ENCODE measurements at places on chromosomes 11 and 22.

- DNase-seq: no peak
Observed at GRCh38 chr11:121318848-121319834, 26.6 kb downstream of the SC5D start.

DNA sequence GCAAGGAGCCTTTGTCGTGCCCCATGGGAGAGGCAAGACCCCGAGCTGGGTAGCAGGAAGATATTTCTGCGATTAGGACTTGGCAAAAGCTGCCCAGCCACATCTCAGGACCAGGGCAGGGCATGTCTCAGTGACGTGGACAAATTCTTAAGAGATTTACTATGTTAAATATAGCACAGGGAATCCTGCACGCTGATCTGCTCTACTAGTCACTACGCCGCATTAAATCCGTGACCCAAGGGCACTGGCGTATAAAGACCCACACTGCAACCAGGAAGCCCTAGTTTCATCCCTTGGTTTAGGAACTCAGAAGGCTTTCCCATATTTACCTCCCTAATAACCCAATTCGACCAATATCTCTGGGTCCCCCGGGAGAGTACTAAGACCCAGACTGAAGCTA is 35.1 kb downstream of the AP1B1 start:
- no peak for DNase-seq

- peak; percentile 68 for DNase-seq
Observed at GRCh38 chr22:41780746-41781505, 19.6 kb upstream of the CCDC134 start.

DNA sequence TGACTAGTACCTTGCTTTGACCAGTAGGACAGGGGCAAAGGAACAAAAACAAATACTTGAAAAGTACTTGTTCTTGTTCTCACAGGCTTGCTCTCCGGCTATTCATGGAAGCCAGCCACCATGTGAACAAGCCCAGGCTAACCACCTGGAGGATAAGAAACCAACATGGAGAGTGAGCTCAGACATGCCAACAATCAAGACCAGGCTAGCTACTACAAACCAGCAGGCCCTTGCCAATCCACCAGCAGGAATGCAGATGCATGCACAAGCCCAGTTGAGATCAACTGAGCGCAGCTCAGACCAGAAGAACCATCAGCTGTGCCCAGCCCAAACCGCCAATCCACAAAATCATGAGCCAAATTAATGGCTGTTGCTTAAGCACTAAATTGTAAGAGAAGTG is 180.1 kb upstream of the ISX start:
- DNase-seq: no peak

DNA sequence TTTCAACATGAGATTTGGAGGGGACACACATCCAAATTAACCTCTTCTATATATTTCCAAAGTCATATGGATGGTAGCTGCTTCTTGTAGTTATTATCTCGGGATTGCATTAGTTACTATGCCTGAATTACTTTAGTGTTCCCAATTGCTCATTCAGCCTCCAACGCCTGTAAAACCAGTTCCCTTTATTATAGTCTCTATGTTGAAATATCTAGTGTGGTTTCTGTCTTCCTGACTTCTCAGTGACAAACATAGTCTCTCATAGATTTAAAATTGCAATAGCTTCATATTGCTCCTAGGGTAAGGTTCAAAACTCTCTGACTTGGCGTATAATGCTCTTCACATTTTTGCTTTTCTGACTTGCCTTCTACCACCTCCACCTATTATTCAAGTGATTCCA is 366.4 kb downstream of the CASP12 start:
- no peak for DNase-seq

DNA sequence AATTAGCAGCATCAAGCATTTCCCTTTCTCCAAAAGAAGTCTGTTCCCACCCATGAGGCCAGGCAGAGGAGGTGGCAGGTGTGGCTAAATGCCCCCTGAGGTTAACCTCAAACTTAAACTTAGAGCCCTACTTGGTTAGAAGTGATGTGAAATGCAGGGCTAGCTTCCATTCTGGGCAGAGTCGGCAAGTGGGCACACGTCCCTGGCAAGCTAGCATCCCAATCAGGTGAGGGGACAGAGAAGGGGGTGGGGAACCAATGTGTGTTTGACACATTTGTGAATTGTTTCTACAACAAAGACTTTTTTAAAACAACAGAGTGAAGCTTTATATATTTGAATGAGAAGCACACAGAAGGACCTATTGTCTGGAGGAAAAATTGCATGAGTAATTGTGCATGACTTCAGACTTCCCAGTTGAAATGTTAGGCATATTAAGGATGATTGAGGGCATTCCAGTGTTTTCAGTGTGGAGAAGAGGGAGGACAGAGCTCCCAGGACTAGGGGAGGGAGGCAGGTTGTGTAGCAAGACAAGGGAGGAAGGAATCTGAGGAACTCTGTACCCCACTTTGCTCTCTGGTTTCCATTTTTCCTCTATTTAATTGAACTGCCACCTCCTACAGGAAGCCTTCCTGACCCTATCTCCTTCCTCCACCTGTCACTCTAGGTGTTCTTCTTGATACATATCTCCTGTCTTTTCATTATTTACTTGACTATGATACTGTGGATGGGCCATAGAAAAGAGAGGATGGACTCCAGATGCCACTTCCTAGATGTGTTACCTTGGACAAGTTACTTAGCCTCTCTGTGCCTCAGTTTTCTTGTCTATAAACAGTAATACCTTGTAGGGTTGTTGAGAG is 83.3 kb upstream of the PICALM start:
- DNase-seq: no peak

DNA sequence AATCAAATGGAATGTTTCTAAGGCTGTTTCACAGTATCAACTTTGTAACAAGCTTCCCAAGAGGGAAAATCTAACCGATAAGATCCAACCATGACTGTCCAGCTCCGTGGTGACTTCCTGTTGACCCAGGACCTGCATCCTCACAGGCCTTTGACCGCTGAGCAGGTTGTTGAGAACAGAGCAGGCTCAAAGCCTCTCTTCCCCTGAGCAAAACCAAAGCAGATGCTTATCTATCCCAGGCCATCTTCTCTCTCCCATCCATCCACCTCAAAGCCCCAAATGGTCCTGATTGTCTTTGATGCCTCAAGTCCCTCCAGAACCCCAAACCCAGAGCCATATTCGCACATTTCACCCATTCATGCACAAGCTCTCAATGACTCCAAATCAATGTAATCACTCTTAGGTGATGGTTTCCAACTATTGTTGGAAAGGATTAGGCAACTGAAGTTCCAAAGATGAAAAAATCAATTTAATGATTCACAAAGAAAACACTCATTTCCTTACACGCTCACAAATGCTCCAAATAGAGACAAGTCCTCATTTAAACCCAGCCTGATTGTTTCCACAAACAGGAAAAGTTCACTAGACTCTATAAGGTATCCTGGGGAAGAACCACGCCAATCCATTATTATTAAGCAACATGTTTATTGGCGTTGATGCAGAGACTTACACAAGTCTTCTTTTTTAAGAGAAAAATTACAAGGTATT is 48.7 kb downstream of the C11orf58 start:
- DNase-seq: no peak

- DNase-seq: peak; percentile 26
Observed at GRCh38 chr11:96015906-96016565, 92.1 kb upstream of the MTMR2 start.

GRCh38 chr11:47907499-47907898 is 59.3 kb upstream of the NUP160 start:
- DNase-seq: no peak

DNA sequence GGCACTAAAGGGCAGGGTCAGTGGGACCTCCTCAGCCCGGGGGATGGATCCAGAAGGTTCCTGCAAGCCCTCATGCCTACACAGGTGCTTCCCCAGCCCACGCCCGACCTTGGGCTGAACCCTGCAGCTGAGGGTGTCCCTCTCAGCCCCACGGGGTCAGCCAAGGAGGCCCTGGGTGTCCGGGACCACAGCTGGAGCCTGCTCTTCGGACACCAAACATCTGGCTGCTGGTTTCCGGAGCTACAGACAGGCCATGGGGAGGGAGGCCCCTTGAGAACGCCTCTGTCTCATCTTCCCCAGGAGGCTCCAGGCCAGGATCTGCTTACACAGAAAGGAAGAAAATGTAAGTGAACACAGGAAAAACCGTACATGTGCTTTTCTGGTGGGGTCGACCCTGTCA is 355.7 kb downstream of the MN1 start:
- no peak for DNase-seq

DNA sequence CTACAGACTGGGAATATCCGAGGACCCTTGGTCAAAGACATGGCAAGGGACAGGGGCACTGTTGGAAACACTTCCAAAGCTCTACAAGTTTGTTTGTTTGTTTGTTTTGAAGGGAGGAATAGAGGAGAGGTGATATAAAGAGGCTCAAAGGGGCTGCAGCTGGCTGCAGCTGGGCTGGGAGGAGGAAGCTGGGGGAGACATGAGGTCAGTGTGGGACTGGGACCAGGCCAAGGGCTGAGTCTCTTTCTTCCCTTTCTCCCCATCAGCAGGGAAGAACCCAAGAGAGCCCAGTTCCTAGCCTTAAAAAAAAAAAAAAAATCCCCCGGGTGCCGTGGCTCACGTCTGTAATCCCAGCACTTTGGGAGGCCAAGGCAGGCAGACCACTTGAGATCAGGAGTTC is 5.0 kb downstream of the RHOG start:
- no peak for DNase-seq

- DNase-seq: no peak
Observed at GRCh38 chr22:46815896-46816731, 53.7 kb downstream of the TBC1D22A start.

DNA sequence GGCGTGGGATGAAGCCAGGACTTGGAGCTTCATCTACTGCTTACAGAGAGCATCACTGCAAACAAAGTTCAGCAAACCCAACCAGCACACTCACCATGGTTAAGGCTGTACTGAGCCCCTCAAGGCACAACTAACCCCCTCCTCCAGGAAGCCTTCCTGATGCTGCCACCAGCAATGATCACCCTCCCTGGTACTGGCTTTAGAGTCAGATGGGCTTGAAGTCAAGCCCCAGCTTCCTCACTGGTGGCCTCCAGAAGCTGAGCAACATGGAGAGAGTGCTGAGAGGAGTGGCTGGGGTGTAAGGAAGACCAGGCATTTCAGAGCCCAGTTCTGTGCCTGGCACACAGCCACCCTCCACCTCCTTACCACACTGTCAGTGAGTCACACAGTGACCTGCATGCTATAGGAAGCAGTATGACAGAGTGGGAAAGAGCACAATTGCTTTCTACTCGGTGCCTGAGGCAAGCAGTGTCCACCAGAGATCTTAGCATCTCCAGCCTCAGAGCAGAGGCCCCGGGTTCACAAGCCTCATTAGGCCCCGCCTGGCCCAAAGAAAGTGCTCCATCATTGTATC is 24.7 kb upstream of the BAIAP2L2 start:
- no peak for DNase-seq

DNA sequence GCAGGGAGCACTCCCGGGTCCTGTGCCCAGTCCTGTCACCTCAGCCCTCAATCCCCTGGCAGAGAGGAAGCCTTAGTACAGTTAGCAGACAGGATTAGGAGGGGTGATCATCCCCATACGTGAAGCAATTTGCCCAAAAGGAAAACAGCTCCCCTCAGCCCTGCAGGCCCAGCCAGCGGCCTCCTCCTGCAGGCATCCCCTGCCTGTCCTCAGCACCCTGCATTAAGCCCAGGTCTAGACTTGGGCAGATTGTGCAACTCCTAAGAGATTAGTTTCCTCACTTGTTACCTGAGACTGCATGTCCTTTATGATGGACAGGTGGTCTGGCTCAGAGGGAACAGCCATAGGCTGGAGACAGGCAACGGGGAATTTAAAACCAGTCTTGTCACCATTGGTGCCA is 95.5 kb upstream of the TMEM45B start:
- DNase-seq: no peak

DNA sequence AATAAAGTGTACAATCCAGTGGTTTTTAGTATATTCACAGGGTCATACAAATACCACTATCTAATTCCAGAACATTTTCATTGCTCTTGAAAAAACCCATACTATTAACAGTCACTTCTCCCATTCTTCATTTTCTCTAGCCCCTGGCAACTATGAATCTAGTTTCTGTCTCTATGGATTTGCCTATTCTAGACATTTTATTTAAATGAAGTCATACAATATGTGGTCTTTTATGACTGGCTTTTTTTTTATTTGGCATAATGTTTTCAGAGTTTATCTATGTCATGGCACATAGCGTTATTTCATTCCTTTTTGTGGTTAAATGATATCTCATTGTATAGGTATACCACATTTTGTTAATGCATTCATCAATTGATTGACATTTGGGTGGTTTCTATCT is 59.4 kb downstream of the KDM2A start:
- no peak for DNase-seq

DNA sequence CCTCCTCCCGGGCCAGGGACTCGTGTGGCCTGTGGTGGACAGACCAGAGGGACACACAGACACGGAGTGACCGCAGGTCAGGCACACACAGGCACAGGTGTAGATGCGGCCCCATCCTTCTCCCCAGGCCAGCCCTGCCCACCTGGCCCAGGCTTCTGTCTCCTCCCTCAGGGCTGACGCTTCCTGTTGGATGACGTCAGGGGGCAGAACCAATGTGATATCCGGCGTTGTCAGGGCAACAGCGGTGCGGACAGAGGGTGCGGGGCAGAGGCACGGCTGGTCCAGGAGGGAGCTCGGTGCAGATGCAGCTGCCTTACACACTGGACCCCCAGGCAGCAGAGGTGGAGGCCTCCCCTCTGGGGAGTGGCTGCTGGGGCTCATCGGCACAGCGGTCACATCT is 2.9 kb upstream of the TUBGCP6 start:
- no peak for DNase-seq

DNA sequence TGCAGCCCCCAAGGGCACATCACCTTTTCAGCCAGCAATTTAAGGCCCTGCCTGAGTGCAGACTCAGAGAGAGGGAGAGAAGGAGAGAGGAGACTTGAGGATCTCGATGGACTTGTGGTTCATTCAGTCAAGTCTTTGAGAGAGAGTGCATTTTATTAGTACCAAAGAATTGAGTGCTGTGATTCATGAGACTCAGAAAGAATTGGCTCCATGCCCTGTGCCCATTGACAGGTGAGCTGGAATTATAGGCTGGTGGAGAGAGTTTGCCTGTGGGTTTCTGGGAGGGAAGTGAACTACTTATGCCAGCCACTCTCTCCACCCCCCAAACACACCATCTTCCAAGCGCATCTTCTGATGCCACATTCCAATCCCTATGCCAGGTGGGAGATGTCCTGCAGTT is 236.8 kb downstream of the MN1 start:
- DNase-seq: no peak

- DNase-seq: no peak
Observed at GRCh38 chr11:116348226-116348625, 424.6 kb downstream of the BUD13 start.

GRCh38 chr22:21815958-21816357 is 51.5 kb downstream of the MAPK1 start:
- no peak for DNase-seq

DNA sequence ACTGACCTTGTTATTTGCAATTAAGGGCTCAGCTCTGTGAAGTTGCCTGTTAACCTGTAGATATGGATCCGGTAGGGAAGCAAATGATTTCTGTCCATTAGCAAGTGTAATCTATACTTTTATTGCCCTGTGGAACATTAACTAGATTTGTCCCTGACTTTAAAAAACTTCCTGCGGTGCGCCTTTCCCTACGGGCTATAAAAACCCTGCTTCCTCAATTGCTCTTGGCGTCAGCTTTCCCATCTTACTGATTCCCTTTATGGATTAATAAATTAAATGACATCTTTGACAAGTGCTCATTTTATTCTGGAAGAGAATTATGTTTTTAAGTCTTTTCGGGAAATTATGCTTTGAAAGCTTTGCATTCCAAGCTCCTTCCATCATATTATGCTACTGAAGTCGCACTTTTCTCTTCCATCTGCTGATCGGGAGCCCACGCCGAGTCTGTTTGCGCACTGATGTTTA is 18.3 kb upstream of the CLMP start:
- DNase-seq: no peak

All from central memory CD8-positive, alpha-beta T cell (primary cell).